ENCODE measurements at places on chromosomes 6 and 20. TPM values are rescaled to one million over a fixed set of nuclear protein-coding genes. Genes with fewer than 3 reads are reported as not detected.

The MYLK4 gene
- 1.2 TPM for total RNA-seq

The GSTA2 gene
- not detected for total RNA-seq

The HAO1 gene
- total RNA-seq: not detected

The TPBG gene
- total RNA-seq: 23.3 TPM

The ADGRB3 gene
- 3.9 TPM for total RNA-seq

The TRPC4AP gene
- 47.5 TPM for total RNA-seq

The TOMM34 gene
- 12.7 TPM for total RNA-seq

The TREM2 gene
- 1.7 TPM for total RNA-seq

The XPO5 gene
- 20.1 TPM for total RNA-seq

The DEFB121 gene
- not detected for total RNA-seq

The NKX2-4 gene
- not detected for total RNA-seq

The SIRPG gene
- 0.62 TPM for total RNA-seq

The NT5E gene
- 25.2 TPM for total RNA-seq

The FAM83B gene
- not detected for total RNA-seq

The MCHR2 gene
- total RNA-seq: not detected

The APCDD1L gene
- total RNA-seq: 1.1 TPM

The OR12D3 gene
- total RNA-seq: not detected

The BMP6 gene
- total RNA-seq: 16.1 TPM

The ATP9A gene
- 49.3 TPM for total RNA-seq

The GPRC6A gene
- not detected for total RNA-seq

The EPHA7 gene
- total RNA-seq: 187 TPM

The RBM38 gene
- total RNA-seq: 75.5 TPM

The CTCFL gene
- not detected for total RNA-seq

The PBOV1 gene
- not detected for total RNA-seq

The GFRA4 gene
- total RNA-seq: not detected

The SLC17A1 gene
- total RNA-seq: not detected

The SLC26A8 gene
- not detected for total RNA-seq

The FAXC gene
- total RNA-seq: 23.2 TPM

The OPRM1 gene
- total RNA-seq: not detected

The FAM209B gene
- not detected for total RNA-seq

The FAM217A gene
- total RNA-seq: not detected

Measured in gastroesophageal sphincter (tissue), 4 donors.